ENCODE measurements at places on chromosomes 5 and 9. TPM values are rescaled to one million over a fixed set of nuclear protein-coding genes. Genes with fewer than 3 reads are reported as not detected.

GRCh38 chr9:115808108-115808507, 345.5 kb upstream of the PAPPA start:
- DNase-seq: no peak

DNA sequence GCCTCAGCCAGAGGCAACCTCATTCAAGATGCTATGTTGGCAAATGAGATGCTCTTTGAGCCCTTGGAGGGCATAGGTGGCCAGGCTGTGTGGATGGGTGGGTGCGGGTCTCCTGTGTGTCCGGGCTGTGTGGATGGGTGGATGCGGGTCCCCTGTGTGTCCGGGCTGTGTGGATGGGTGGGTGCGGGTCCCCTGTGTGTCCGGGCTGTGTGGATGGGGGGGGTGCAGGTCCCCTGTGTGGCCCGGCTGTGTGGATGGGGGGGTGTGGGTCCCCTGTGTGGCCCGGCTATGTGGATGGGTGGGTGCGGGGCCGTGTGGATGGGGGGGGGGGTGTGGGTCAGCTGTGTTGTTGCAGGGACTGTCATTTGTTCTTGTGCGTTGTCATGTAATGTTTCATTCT, 136.6 kb upstream of the COL5A1 start:
- no peak for DNase-seq

GRCh38 chr9:1098551-1098950, 48.4 kb downstream of the DMRT2 start:
- no peak for DNase-seq

TMC1 gene
- not detected for total RNA-seq

- DNase-seq: no peak
These were observed 40.3 kb downstream of the UBE2D2 start for GRCh38 chr5:139601429-139601828.

GRCh38 chr5:10059556-10059955, 190.1 kb downstream of the ATPSCKMT start:
- DNase-seq: no peak

NKD2 gene
- total RNA-seq: under 0.01 TPM

NEURL1B gene
- 18.3 TPM for total RNA-seq

DNA sequence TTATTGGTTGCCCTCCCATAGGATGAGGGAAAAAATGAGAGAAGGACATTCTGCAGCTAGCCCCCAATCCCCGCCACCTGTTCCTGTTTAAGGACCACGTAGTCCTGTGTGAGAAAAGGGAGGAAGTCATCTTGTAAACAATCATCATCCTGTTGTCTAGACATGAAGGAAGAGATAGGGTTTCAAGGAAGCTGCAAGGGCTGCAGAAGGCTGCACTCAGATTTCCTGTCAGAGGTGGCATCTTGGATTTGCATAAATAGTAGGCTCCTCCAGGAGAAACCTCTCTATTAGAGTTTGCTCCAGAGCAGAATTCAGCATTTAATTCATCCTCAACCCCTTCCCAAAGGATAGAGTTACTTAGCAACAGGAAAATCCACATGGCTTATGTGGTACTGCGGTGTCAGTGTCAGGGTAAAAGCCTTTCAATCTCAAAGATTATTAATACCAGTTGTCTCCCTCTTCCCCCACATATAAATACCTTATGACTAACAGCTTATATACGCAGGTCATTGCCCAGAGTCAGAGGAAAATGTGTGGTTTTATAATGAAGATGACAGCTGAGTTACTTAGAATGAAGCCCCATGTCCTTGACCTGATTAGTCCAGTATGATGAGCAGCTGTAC, 4.6 kb upstream of the DNAJC18 start:
- DNase-seq: peak; percentile 20

- DNase-seq: peak; percentile 44
These were observed 28.2 kb downstream of the MTRR start for GRCh38 chr5:7897014-7897600.

CER1 gene
- under 0.01 TPM for total RNA-seq

STPG3 gene
- total RNA-seq: 0.54 TPM

F2RL1 gene
- 50.9 TPM for total RNA-seq

- no peak for DNase-seq
These were observed 166.9 kb downstream of the CDC42SE2 start for GRCh38 chr5:131430794-131431193.

GRCh38 chr9:93288891-93289883, 105.2 kb downstream of the WNK2 start:
- no peak for DNase-seq

GRCh38 chr9:124501771-124502320, 5.4 kb downstream of the NR5A1 start:
- DNase-seq: no peak

TAF11L5 gene
- not detected for total RNA-seq

- no peak for DNase-seq
These were observed 259.6 kb downstream of the IRX2 start for GRCh38 chr5:2491846-2492245.

PCDHB2 gene
- 0.27 TPM for total RNA-seq

- no peak for DNase-seq
These were observed 1174.6 kb downstream of the CDH12 start for GRCh38 chr5:21678526-21678925.

DNA sequence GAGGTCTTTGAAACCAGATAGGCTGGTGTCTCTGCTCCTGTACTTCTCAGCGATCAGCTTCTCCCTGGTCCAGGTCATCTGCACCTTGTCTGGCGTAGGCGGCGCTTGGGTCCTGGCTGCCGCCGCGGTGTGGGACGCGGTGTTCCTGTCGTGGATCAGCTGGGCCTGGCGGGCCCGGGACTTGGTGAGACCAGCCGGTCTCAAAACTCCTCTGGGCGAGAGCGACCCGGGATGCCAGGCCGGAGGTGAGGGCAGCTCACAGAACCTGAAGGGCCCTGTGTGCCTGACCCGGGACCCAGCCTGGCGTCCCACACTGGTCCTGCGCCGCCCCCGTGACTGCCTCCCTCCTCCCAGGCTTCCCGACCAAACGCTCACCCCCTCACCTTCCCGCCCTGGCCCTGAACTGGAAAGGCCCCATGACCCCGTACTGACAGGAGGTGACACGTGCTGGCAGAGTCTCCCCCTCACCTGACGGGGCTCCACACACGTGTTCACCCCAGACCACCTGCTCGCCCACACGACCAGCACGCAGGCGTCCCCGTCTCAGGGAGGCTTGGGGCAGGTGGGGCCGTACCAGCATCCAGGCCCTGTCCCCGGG, 49.0 kb downstream of the NKD2 start:
- no peak for DNase-seq

- no peak for DNase-seq
These were observed 174.5 kb downstream of the SLC24A2 start for GRCh38 chr9:19614294-19614693.

DNA sequence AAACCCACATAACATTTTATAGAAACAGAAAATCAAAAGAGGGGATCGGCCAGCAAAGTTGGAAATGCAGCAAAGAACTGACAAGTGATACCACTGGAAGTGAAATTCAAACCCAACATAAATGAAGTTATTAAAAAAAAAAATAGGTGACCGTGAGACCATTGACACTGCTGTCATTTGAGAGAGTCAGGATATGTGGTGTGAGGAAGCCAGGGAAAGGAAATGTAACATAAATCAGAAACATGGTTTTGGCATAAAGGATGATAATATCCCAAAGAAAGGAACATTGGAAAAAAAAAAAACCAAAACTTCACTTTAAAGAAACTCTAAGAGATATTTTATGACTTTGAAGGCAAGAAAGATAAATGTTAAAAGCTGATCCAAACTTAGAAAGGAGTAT, 312.4 kb upstream of the PIK3R1 start:
- DNase-seq: no peak

MEIKIN gene
- not detected for total RNA-seq
